Caco-2 (cell line): ENCODE measurements at places on chromosomes 1 and 21.

- peak; percentile 86 for DNase-seq
Observed at GRCh38 chr1:245654460-245655050, 499.8 kb downstream of the KIF26B start.

DNA sequence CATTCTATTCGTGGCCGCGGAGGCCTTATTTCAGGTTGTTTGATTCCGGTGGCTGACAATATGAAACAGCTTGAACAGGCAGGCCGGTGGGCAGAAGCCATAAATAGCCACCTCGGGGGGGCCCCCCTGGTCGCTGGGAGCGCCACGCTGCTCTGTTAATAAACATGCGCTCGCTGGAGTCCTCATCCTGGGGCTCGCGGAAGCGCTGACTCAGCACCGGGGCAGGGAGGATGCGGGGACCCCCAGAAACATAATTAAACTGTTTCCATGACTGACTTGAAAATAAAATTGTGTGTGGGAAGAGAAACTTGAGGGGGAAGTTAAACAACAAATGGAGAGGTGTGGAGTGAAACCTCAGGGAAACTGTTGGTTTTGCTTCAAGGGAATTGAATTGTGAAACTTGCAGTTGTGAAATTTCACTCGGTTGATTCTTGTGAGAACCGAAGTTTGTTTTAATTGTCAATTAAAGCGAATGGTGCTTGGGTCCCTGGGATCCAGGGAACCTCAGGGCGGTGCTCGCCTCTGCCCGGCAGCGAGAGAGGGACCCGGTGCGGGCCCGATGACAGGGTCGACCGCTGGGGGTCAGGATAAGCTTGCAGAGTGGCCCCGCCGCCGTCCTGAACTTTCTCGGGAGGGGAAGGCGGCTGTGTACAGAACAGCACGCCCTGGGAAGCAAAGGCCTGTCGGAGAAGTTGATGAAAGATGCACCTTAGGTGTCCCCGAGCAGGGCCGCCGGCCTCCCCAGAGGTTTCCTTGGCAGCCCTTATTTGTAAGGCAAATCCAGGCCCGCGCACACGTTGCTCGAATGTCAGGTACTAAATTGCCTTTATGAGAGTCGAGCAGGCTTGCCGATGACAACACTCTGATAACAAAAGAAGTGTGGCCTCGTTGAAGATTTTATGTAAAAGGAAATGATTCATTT is 176.9 kb upstream of the LMO4 start:
- DNase-seq = no peak

GRCh38 chr1:97034651-97035050 is 313.1 kb downstream of the PTBP2 start:
- no peak for DNase-seq

DNA sequence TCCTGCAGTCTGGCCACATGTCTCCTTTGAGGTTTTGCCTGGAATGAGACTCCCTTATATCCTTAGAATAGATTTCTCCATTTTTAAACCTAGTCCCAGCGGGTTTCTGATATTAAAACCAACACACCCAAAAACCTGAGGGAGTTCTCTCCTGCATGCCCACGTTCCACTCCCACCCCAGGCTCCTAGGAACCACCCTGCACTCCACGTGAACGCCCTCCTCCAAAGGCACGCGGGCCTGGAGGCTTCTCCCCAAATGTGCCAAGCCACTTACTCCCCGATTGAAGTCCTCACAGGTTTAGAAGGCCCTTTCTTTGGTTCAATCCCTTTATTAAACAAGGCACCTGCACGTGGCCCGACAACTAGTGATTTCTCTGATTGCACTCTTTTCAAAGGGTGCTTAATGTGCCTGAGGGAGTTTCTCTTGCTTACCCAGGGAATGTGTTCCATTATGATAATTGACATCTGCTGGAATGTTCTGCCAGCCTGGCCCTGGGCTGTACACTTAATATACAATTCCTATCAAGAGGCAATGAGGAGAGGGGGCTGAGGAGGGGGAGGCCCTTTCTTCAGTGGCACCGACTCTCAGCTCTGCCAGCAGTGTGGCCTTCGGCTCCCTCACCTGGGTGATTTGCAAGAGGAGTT is 104.3 kb upstream of the ADAR start:
- DNase-seq = no peak

DNA sequence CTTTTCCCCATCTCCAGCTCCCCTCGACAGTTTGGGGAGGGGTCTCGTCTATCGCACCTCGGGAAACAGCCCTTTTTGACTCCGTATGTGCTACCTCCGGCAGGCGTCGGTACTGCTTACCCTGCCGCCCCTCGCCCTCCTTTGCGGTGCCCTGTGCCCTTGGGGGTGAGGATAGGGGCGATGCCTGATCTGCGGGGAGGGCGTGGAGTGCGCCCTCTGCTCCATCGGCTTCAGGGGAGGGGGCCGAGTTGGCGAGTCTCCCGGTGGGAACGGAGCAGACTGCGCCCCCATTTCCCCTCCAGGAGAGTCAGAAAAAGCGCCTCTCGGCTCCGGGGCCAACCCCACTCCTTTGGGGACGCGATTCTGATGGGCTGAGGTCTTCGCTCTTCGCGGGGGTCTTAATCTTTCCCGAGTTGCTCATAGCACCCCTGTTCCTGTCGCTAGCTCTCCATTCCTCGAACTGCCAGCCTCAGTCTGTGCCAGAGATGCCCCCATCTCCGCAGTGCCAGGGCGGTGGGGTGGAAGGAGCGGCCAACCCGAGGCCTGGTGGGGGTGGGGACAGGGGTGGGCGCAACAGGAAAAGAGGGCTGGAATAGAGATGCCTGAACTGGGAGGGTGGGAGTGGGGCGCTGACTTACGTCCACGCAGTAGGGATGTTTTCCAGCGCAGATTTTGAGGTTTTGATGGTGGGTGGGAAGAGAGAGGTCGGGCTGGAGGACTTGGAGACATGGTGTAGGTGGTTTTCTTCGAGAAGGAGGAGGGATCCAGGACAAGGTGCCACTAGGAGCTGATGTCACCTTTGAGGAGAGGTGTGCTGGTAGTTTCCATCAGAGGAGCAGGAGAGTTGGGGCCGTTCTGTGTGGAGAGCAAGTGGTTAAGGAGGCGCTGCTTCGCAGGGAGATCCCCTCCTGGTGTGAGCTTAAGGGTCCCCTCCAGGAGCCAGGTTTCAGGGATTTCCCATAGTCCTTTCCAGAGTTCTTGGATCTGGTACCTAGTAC is 674 bp downstream of the PPFIA4 start:
- DNase-seq = no peak

DNA sequence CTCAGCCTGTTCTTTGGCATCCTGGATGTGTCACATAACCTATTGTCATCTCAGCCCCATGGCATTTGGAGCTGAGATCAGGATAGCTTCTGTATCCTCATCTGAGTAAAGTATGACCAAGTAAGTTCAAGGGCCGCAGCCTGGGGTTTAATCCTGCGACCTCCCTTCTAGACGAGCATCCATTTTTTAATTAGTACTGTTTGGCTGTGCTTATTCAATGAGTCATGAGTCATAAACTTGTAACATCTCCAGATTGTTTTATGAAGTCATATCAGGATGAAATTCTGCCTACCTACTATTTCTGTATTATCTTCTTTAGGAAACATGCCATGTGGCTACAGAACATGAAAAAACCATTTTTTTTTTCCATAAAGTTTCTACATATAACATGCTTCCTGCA is 119.1 kb downstream of the ERG start:
- DNase-seq = no peak

GRCh38 chr1:7247791-7248548 is 462.7 kb downstream of the CAMTA1 start:
- DNase-seq = no peak

DNA sequence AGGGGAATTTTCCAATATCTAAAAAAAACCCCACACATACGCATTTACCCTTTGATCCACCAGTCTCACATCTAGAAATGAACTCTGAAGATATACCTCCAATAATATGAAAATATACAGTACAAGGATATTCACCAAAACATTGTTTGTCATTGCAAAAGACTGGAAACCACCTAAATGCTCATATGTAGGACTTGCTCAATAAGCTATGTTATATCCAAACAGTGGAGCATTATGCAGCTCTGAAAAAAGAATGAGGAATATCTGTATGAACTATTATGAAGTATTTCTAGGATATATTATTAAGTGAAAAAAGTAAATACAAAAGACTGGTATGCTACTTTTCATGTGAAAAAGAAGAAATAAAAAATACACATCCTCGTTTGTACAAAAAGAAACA is 43.6 kb downstream of the CD55 start:
- no peak for DNase-seq

DNA sequence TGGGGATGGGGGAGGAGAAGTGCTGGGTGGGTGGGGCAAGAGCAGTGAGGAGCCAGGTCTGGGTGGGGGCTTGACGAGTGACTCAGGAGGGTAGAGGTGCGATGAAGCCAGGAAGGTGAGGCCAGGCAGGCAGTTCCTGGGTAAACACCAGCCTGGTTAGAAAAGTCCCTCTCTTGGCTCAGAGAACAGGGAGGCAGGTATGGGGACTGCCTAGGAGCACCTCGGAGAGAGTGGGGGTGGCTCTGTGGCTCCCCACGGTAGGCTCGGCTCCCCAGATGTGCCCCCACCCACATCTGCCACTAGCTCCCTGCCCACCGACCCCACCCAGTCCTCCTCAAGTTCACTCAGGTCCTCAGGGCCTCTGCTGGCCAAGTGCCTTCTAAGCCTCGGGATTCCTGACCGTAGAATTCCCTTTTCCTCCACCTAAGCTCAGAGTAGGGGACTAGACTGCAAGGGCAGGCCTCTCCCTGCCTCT is 1.2 kb downstream of the HSPG2 start:
- no peak for DNase-seq

DNA sequence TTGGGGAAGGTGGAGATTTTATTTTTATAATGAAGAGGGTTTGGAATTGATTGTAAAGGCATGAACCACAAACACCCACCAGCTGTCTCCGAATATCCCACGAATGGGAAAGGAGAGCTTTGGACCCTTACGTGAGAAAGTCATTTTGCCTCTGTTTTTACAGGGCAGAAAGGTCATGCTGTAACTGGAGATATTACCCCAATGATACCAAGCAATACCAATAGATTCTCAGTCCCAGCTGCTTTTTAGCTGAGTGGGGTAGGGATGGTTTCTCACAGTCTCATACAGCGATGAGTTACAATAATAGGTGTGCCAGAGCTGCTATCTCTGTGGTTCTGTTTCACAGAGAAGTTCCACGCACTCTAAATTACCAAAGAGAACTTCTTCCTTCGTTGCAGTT is 8.8 kb upstream of the F3 start:
- no peak for DNase-seq

GRCh38 chr1:235533476-235534168 is 29.4 kb upstream of the B3GALNT2 start:
- no peak for DNase-seq

- no peak for DNase-seq
Observed at GRCh38 chr1:172755099-172755498, 96.2 kb downstream of the FASLG start.
